ENCODE measurements at places on chromosomes 13 and 19.

- DNase-seq, result no peak
Measured at GRCh38 chr13:98208606-98209005, 31.5 kb upstream of the RNF113B start.

- no peak for DNase-seq
Measured at GRCh38 chr19:2199215-2199614, 35.5 kb downstream of the DOT1L start.

DNA sequence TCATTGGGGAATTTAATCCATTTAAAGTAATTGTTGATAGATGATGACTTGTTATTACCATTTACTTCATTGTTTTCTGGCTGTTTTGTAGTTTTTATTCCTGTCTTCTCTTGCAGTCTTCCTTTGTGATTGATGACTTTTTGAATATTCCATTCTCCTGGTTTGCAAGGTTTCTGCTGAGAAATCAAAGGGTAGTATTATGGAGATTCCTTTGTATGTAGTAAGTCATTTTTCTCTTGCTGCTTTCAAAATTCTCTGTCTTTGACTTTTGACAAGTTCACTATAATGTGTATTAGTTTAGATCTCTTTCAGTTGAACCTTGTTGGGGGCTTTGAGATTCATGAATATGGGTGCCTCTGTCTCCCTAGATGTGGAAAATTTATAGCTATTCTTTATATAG is 6.0 kb downstream of the ZNF559 start:
- no peak for DNase-seq

DNA sequence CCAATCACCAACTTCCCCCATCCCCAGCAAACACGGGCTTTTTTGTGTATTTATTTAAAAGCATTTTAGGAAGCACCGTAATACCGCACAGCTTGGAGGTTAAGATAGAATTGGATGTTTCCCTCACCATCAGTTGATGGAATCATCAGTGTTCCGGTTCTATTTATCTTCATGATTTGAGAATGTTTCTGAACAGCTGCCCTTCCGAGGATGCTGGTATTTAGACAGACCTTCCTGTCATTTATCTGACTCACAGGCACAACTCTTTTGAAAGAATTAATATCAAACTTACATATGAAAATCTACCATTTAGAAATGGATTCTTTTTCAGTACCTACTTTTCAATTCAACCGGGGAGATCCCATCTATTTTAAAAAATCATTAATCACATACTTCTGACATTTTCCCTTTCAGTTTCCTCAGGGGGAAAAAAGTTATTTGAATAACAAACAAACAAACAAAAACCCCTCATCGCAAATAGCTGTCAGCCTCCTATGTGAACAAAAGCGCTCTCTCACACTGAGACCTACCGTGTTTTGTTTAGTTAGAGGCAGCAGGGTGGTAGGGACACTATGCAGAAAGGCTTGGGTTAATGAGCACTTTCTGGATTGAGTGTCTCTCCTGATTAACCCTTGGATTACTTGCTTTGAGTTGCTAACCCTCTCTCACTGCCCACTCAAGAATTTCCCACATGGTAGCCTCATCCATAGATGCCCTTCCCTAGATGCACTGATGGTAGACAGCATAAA is 189.3 kb downstream of the TM9SF2 start:
- no peak for DNase-seq

DNA sequence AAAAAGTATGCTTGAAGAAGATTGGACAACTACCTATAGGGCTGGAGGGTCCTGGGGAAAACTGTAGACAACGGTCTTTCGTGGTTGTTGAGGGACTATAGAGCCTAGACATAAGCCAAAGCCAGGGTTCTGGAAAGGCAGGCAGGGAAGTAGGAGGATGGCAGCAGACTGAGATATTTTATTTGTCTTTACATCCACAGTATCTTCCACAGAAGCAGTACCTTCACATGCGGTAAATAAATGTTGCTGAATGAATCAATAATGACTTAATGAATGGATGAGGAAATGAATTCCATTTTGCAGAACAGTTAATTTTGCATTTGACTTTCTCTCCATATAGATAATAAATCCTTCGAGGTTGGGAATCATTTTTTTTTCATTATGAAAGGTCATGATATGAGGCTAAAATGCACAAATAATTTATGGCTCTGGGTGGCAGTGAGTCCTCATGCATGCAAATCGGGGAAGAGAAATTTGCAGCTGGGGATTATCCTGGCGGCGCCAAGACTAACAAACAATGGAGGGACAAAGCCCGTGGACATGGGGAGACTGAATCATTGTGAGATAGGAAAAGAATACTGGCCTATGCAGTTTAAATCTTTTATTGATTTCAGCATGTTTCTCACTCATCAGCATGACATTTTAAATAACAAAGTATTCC is 102.0 kb downstream of the ERCC5 start:
- no peak for DNase-seq

DNA sequence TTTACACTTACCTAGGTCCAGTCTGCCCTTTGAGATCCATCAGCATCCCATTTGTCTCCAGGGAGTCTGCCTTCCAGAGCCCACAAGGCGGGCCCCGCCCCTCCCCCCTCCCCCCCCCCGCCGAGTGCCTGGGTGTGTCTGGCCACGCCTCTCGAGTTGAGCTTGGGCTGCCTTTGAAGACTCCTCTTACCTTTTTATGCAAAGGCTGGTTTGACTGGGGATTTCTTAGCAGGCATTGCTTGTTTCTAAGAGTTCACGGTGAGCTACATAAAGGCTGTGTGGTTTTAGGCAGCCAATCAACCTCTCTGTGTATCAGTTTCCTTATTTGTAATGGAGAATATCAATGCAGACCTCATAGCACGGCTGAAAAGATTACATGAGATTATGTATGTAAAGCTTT is 11.3 kb downstream of the GPR12 start:
- no peak for DNase-seq

DNA sequence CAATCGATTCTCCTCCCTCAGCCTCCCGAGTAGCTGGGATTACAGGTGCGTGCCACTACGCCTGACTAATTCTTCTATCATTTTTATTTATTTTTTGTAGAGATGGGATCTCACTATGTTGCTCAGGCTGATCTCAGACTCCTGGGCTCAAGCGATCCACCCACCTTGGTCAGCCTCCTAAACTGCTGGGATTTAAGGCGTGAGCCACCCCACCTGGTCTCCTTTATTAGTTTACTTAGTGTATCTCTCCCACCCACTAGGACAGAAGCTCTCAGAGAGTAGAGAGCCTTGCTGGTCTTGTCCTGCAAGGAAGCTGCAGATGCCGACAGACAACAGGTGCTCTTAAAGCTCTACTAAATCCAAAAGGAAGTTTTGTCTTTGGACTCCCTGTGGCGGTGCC is 2.5 kb upstream of the LRRC8E start:
- DNase-seq, result no peak

DNA sequence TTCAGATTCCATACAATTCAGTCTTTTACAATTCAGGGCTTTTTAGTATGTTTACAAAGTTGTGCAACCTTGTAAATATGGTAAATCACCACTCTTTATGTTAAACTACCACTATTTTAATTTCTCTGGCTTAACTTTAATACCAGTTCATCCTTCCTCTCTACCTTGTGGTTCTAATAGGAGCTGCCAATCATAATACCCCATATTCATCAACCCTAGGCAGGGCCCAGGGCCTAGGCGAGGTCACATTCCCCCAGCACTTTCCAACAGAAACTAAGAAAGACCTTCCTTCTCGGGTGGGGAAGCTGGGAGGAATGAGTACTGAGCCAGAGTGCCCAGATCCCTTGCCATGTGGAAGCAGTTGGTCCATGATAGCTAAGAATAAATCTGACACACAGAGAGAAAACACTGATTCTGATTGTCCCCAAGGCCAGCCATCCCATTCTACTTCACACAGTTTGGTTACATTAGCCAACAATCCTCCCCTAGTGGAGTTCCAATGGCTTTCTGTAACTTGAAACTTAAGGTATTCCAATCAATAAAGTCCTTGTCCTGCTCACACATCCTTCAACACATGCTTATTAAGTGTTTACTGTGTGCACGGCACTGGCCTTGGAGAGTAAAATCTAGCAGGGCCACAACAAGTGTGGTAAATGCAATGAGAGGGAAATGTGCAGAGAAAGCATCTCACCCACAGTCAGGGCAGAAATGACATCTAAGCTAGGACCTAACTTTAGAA is 76.8 kb downstream of the NUFIP1 start:
- no peak for DNase-seq

DNA sequence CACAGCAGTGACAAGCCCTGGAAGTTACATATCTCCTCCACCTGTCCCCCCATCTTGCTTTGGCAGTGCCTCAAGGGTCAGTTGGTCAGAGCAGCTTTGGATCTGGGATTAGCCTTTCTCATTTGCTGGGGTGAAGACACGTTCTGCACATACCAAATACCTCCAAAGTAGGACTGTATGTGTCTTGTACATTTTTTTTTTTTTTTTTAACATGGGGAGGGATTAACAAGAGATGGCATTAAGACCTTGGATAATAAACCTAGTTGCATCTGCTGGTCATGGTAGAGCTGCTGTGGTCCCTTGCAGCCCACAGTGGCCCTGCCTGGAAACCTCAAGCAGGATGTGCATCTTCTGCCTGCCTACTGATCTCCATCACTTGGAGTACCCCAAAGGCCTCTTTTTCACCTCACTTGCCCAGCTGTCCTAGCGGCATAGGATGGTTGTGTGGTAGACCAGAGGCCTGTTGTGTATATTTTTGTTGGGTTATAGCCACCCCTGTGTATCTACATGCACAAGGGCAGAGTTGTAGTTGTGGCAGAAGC is 2.5 kb downstream of the RPS19 start:
- no peak for DNase-seq

DNA sequence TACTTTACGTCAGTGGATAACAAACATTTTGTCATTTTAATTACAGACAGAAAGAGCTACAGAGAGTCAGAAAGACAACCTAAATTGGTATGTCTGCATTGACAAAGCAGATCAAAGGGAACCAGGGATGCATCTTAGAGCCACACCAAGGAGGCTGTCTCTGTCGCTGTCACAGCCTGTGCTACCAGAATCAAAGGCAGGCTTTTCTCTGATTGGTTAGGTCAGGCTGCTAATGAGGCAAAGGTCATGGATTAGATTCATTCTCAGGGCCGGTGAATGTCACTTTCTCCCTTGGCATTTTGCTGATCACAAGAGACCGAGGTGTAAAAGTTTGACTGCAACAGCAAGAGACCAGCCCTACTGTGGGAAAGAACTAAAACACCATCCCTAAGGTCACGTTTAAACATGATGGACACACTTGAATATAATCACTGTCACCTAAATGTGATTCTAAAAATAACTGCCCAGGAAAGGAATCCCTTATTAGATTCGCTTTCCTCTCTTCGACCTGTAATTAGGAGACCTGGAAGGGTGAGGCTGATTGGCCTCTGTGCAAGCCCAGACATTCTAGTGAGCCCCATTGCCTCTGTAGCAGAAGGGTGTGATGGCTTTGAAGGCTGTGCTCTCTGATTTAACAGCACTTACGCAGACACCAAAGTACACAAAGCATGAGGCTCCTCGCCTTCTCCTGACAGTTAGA is 314.4 kb upstream of the NBEA start:
- DNase-seq, result no peak

GRCh38 chr13:71758828-71759227 is 108.2 kb downstream of the DACH1 start:
- no peak for DNase-seq

DNA sequence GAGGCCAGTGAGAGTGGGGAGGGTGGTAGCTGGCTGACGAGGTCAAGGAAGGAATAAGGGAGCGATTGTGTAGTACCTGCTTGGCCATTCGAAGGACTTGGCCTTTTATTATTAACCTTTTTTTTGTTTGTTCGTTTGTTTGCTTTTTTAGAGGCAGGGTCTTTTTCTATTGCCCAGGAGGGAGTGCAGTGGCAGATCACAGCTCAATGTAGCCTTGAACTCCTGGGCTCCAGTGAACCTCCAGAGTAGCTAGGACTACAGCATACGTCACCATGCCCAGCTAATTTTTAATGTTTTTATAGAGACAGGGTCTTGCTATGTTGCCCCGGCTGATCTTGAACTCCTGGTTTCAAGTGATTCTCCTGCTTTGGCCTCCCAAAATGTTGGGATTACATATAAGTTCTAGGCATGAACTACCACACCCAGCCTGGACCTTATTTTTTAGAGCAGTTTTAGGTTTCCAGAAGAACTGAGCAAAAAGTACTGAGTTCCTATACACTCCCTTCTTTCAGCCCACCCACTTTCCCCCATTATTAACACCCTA is 25.5 kb downstream of the ARHGEF7 start:
- DNase-seq, result no peak

DNA sequence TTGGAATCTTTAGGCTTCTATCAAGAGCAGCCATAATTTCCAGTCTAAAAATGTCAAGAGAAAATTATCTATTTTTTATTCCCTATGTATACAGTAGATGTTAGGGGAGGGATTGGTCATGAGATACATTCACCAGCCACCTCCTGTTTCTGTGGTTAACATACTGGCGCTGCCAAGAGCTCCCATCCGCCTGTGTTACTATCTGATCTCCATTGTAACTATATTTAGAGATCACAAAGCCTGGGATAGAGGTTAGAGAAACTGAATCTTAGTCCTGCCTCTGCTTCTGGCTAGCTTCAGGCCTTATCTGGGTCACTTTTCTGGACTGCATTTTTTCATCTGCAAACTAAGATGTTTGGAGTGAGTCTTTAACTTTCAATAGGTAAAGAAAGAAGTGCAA is 46.3 kb downstream of the POLR1D start:
- no peak for DNase-seq
